ENCODE measurements at places on chromosomes 4 and X.

GRCh38 chr4:186118582-186118981 is 14.1 kb downstream of the FAM149A start:
- DNase-seq: no peak

DNA sequence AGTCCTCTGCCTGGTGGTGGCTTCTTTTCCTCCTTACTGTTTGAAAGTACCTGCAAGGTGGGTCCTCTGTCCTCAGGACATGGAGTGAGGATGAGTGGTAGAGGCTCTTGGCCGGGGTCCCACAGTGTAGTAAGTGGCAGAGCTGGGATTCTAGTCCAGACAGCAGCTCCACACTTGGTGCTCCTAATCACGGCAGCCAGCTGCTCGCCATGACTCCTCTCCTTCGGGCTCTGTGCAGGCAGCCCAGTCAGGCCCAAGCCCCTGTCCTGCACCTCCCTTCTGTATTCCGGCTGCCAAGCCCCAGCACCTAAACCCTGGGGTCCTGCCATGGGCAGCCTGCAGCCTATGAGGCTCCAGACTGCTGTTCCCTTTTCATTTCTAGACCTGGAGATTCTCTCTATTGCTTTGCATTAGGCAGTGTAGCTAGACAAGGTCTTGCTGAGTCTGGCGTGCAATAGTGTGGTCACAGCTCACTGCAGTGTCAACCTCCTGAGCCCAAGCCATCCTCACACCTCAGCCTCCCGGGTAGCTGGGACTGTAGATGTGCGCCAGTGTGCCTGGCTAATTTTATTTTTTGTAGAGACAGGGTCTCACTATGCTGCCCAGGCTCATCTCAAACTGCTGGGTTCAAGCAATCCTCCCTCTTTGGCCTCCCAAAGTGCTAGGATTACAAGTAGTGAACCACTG is 24.9 kb downstream of the NSD2 start:
- DNase-seq: no peak

DNA sequence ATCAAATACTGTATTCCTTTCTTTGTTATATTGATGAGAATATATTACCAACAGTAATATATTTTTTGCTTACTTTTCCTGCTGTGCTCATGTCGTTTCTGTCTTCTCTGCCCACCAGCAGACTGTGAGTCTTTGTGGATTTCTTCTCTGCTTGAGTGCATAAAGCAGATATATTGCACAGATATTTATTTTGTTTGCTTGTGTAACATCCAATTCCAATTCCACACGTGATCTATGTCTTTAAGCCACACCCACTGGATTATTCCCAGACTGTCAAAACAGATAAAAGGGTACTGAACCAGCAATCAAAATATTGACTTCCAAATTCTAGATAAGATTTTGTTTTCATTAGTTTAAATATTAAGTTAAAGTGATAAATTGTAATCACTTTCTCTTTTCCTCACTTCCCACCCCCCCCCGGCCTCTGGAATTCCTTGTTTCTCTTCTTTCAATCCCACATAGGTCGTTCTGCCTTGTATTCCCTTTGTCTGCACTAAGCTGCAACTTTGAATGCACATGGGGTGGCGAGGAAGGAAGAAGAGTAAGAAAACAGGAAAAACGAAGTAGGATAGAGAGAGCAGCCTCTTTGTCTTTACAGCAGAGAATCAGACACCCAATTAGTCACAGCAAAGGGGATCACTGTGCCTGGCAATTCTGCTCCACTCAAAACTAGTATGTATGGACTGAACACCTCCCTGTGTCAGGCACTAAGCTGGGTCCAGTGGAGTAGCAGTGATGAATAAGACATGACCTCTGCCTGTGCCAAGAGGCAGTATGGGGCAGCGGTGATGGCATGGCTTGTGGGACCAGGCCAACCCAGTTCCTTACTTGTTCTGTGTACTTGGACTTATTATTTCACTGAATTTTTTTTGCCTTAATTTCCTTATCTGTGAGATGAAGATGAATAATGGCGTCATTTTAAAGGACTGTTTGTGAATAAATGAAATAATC is at the start of gene ADH1B:
Gene ADH1B (minus strand): TSS at position 161 of the 951 bp plus-strand sequence. CDS start 70 bp downstream, at position 91.
- DNase-seq: no peak

DNA sequence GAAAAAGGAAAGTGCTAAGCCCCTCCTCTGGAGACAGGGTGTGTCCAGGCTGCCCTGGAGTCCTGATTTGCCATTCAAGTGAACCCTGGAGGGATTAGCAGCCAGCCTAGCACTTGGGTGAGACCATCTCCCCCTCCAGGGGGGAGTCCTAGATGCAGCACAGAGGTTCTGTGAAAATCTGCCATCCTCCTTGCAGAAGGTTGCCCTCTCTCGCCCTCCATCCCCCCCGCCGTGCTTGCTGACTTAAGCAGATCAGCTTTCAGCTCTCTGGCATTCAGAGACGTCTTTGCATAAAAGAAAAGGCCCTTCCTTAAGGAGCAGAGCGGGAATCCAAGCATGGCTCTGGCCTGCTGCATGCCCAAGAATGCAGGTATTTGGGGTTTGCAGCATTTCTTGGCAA is 102.1 kb upstream of the SCML1 start:
- DNase-seq: no peak

- DNase-seq: no peak
Observed at GRCh38 chr4:180261346-180261745, 1981.9 kb upstream of the TENM3 start.

GRCh38 chrX:107549504-107549903 is 78.8 kb upstream of the PRPS1 start:
- DNase-seq: no peak

DNA sequence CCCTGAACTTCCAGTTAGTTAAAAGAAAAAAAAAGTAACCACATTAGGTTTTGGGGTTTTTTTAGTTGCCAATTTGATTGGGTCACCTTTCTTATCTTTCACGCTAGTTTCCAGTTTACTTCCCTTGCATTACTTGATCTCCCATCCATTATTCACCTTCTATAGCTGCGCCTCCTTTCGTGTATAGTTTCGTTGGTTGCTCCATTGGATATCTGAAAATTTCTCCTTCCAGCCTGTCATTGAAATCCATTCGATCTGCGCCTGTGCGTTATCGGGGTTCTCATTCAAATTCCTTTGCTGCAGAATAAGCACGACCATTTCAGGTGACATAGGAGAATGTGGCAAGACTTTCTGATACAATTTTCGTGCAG is 764 bp downstream of the TRAPPC11 start:
- no peak for DNase-seq

GRCh38 chr4:6607368-6608055 is 32.5 kb downstream of the MAN2B2 start:
- no peak for DNase-seq

GRCh38 chr4:5797866-5798265 is 86.9 kb downstream of the EVC start:
- DNase-seq: no peak

DNA sequence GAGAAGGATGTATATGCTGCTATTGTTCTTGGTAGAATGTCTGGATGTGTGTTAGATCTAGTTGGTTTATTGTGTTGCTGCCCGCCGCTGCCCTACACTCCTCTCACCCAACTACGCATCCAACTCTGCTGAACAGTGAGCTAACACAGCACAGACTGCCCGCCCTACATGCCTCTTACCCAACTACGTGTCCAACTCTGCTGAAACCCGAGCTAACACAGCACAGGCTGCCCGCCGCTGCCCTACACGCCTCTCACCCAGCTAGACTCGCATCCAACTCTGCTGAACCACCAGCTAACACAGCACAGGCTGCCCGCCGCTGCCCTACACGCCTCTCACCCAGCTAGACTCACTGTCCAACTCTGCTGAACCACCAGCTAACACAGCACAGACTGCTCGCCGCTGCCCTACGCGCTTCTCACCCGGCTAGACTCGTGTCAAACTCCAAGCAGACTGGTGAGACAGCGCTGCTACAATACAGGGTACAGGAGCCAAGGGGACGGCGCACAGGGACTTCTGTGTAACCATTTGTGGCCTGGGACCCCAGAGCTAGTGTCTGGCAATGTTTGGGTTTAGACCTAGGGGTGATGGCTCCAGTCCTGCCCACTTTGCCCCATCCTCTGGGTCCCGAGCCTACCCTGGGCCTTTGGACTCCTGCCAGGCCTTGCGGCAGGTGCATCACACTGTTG is 11.6 kb upstream of the CTBP1 start:
- no peak for DNase-seq
